ENCODE measurements at places on chromosomes 12 and 14.
A peak's percentile ranks its signal among the peaks of the same experiment; 100 is the strongest.

GRCh38 chr12:92784797-92785562, 82.2 kb downstream of the PLEKHG7 start:
- no peak for DNase-seq

- DNase-seq = no peak
These were observed 338.1 kb downstream of the CACNA1C start for GRCh38 chr12:2390850-2391390.

GRCh38 chr14:67493092-67493717, 4.7 kb upstream of the TMEM229B start:
- DNase-seq = no peak

DNA sequence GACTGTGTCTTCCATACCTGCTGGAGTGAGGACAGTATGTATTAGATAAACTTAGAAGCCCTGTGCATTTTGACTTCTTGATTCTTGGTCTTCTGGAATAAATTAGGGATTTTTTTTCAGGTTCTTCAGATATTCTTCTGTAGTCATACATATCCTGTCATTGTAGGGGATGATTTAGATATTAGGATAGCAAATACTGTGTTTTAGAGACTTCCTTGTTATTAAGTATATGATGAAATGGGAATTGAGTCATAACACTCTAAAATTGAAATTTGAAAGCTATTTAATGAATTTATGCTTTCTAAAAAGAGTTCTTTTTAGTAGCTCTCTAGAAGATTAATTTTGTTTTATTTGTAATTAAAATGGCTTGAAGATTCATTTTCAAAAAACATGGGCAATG, 371.5 kb upstream of the RGS6 start:
- no peak for DNase-seq

DNA sequence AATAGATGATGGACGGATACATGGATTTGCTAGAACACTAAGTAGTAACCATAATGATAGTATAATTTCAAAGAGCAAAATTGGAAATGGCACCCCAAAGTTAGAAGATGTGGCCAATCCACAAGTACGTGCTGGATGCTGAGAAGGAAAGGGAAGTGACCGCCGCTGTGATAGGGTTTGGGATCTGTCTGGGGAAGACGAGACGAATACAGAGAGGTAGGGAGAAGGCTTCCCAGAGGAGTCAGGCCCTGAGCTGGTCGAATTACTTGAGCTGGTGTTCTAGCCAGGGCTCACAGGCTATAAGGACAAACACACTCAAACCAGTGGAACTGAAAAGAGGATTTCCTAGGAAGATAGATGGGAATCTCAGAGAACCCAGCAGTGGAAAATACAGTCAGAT, 9.4 kb upstream of the ACVR1B start:
- no peak for DNase-seq

DNA sequence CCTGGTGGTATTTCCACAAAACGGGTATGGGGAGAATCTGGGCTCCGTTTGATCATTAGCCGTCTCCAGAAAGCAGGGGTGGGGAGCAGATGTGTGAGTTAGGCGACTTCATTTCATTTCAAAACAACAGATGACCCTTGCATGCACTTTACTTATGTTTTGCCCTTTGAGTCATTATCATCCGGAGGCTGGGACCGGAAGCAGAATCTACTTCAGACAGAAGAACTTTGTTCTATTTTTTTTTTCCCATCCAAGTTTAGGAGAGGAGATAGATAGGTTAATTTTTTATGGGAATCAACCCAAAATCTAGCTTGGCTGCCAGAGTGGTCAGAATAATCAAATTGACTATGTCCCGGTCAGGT, 31.3 kb upstream of the CMAS start:
- DNase-seq = no peak

DNA sequence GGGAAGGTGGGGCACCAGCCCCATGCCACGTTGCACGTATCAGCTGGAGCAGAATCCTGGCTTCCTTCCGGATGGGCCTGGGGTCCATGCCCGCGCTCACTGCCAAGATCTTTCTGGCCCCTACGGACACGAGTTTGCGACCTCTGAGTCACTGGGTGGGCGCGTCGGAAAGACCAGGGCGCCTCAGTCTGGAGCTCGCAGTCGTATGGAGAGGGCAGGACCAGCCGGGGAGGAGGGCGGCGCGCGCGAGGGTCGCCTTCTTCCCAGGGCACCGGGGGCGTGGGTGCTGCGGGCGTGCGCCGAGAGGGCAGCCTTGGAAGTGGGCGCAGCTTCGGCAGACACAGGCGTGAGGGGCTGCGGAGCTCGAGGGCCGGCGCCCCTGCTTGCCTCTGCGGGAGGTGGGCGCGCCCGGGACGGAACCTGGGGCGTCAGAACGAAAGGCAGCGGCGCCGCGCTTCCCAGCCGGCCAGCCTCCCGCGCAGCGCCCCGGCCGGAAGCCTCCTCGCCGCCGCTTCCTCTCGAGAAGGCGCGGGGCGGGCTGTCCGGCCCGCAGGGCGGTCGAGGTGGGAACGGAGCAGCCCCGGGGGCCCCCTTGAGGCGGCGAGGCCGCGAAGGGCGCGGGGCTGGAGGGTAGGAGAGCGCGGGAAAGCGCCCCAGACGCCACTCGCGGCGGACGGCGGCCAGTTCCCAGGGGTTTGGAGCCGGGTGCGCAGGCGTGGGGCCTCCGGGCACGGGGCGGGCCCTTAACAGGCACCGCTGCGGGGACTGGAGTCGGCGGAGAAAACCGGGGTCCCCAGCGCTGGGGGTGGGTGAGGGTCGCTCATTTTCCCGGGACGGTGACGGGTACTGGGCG, at the start of gene ARL6IP4:
Gene ARL6IP4, plus strand, starts transcription at position 499 of the 853 bp plus-strand sequence. CDS start 459 bp downstream, outside the sequence.
- peak; percentile 46 for DNase-seq

GRCh38 chr12:12612358-12612757, 682 bp downstream of the CREBL2 start:
- no peak for DNase-seq

DNA sequence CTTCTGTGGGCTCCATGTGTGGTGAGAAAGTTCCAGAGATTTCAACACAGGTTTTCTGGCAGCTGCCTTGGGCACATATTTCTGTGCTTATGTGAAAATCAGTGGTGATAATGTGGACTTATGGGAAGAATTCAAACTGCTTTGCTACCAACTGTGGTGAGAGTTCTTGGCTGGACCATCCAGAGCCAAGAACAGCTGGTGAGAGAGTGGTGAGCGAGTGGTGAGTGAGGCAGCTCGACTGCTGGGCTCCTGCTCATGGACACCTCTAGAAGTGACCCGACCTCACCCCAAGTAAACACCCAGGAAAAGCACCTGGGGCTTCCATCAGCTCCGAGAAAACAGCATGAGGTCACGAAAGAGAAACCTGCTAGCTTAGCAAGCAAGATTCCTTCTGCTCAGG, 106.4 kb downstream of the PIWIL1 start:
- DNase-seq = no peak

GRCh38 chr12:92029902-92030586, 115.6 kb downstream of the BTG1 start:
- no peak for DNase-seq

- no peak for DNase-seq
These were observed 11.7 kb downstream of the RACGAP1 start for GRCh38 chr12:50013361-50014147.

DNA sequence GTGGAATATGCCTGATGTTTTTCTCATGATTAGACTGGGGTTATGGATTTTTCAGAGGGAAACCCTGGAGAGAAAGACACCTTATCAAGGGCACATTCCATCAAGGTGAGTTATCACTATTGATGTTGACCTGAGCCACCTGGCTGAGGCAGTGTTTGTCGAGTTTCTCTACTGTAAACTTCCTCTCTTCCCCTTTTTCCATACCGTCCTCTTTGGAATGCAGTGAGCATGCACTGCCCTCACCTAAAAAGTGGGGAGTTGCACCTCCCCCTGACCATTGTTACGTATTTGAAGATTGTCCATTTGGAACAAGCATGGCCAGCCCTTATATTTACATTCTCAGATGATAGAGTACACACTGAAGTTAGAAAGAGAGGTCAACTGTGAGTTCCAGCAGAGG, 53.9 kb upstream of the PWP1 start:
- no peak for DNase-seq

DNA sequence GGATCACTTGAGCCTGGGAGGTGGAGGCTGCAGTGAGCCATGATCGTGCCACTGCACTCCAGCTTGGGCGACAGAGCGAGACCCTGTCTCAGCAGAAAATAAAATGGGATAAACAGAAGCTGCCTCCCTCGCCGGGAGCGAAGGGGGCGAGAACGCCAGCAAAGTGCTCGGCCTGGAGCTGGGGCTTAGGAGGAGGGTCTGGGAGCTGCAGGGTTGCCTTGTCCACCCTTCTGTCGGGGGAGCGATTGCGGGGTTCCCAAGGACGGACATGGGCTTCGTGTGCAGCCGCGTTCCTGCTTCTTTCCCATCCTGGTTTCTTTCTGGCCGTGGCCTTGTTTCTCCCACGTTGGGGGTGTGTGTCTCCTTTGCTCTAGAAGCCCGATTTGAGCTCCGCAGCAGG, 27.9 kb upstream of the MLXIP start:
- no peak for DNase-seq
